ENCODE measurements at places on chromosomes 11 and 22.

DNA sequence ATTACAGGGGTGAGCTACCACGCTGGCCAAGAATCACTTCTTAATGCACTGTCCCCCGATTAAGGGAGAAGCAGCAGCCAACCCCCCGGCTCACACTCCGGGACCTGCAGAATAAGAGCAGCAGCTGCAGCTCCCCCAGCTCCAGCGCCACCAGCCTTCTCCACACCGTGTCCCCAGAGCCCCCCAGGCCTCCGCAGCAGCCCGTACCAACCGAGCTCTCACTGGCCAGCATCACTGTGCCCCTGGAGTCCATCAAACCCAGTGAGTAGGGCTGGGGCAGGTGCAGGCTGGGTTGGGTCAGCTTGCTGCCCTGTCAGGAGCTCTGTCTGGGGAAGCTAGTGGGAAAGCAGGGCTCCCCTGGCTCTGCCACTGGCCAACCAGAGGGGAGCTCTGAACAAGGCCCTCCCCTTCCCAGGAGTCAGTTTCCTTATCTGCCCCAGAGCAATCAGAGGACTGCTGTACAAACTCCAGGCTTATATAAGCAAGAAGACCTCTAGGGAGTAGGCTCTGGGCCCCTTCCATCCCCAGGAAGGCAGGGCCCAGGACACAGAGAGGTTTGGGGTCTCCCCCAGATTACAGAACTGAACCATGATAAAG is 8.5 kb upstream of the SH3BP1 start:
- DNase-seq, result no peak

DNA sequence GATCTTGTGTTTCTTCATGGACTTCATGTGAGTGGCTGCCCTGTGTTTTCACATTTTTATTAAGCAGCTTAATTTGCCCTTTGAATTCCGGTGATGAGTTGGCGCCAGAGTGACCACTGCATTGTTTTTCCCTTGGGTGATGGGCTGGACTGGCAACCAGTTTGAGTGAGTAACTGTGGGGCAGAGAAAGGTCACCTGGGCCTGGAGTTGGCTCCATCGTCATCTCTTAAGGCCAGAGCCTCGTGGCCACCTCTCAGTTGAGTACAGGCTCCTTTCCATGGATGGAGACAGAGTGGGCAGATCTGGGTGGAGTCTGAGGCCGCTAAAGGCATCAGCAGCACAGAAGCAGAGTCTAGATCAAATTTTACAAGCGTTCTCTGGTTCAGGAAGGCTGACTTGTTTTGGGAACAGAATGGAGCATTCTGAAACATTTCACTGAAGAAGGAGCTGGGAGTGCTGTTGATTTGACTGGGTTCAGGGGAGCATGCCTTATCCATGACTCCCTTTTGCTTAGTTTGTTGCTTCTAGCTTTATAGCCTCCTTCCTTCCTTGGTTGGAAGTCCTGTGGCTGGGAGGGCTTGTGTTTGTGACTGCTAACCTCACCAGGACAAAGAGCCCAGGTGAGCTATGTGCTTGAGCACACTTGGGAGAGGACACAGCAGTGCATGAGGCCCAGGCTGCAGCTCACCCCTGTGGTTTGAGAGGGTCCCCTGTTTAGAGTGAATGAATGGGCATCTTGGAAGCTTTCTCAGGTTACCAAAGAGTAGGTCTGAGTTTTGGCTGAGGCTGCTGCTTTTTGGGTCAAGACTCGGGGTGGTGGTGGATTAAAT is 7.8 kb downstream of the BCR start:
- DNase-seq, result no peak

DNA sequence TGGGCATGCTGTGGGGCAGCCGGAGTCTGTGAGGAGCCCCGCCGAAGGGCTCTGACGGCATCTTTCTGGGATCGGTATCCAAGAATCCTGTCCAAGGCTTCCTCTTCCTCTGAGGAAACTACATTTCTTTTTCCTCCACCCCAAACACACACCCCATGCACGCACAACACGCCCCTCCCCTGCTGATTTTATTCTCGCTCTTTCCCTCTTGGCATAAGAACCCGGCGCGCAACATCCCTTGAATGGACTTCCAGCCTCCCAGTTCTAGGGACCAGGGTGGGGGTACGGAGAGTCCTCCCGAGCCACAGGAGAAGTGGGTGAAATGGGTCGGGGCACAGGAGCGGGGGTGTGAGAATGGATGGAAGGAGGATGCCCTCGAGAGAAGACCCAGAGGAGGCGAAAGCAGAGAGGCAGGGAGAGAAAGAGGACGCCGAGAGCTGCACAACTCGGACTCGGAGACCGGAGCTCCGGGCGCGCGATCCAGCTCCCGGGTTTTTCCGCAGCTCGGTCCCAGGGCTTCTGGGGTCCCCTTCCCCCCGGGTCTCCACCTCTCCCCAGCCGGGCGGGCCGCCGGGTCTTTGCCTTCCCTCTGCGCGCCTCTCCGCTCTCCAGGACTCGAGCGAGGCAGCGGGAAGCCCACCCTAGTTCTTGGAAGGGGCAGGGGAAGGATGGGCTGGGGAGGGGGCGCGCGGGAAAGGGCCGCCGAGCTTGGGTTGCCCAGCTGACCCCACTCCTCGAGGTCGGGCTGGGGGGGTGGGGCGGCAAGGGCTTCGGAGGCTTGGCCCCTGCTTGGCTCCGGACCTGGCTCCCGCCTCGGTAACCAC is 1.5 kb upstream of the LARGE1 start:
- no peak for DNase-seq

DNA sequence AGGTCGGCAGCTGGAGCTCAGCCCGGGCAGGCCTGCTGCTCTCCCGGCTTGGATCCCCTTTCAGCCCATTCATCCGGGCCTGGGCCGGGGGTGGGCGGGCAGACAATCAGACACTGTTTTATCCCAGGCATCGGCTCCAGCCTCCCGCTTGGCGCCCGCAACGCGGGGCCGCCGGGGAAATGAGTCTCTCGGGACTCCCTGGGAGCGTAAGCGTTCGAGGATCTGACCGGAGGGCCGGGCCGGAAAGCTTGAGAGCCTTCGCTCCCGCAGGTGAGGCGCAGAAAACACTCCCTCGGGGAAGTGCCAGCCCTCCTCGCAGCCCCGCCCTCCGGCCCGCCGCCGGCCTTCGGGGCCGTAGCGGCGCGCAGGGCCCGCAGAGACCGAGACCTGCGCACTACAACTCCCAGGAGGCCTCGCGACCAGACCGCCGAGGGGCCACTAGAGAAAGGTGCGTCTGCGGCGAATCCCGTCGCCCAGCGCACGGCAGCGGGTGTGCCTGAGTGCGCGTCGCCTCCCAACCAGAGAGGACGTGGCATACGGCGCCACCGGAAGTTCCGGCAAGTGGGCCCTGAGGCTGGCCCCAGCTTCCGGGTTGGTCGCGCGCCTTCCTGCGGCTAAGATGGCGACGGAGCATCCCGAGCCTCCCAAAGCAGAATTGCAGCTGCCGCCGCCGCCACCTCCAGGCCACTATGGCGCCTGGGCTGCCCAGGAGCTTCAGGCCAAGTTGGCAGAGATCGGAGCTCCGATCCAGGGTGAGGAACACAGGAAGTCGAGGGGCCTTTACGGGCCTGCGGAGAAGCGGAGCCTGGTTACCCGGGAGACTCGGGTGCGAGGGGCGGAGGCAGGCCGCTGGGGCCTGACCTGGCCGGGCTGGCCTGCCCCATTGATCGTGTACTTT is at the start of gene SF3B2:
TSS of gene SF3B2 (plus strand) at position 599 of the 898 bp plus-strand sequence. CDS start at position 620, 21 bp downstream.
- DNase-seq, result peak; percentile 86

GRCh38 chr11:45676522-45677095 is 11.2 kb upstream of the CHST1 start:
- DNase-seq, result no peak

DNA sequence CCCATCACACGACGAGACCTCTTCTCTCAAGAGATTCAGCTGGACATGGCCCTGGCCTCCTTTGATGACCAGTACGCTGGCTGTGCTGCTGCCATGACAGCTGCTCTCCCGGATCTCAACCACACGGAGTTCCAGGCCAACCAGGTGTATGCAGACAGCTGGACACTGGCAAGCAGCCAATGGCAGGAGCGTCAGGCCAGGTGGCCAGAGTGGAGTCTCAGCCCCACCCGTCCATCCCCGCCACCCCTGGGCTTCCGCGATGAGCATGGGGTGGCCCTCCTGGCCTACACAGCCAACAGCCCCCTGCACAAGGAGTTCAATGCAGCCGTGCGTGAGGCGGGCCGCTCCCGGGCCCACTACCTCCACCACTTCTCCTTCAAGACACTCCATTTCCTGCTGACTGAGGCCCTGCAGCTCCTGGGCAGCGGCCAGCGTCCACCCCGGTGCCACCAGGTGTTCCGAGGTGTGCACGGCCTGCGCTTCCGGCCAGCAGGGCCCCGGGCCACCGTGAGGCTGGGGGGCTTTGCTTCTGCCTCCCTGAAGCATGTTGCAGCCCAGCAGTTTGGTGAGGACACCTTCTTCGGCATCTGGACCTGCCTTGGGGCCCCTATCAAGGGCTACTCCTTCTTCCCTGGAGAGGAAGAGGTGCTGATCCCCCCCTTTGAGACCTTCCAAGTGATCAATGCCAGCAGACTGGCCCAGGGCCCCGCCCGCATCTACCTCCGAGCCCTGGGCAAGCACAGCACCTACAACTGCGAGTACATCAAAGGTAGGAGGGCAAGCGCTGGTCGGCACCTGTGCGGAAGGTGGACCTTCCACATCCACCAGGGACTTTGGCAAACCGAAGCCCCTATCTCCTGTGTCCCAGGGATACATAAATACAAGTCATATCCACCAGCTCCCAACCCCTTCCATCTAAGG is 11.3 kb downstream of the CHRNA10 start:
- DNase-seq, result no peak

DNA sequence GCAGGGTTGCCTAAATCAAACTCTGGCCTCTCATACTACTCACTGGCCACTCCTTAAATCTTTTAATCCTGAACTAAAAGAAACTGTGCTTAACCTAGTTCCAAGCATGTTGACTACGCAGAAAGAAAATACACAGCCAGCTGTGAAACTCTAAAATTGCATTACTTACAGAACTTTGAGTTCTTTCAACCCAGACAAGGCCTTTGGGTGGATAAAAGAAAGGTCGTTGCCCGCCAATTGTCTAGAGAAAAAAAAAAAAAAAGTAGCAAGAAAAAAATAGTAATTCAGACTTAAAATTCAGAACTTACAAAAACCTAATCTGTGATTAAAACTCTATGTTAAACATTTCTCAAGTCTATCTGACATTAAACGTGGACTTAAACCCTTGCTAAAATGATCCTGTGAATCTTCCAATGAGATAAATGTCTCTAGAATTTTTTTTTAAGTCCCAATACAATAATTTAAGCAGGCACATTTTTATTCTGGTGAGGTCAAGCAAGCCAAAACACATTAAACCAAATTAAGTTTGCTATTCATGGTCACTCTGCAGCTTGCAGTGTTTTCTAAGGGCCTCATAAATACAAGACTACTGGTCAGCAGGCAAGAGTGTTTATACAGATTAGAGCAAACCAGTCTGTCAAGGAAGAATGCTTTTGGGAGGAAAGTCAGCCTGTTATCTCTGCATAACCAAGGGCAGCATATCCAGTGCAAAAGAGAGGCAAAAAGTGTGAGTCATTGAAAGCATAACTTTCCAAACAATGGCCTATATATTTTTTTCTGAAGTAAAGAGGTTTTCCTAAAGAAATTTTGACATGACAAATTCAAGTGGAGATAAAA is 29.5 kb upstream of the CCDC34 start:
- no peak for DNase-seq

- DNase-seq, result no peak
These were observed 27.2 kb upstream of the MYO18B start for GRCh38 chr22:25714739-25715138.

Data from cortex of kidney (tissue), 1 donor.